D341Med (cell line): ENCODE measurements at places on chromosomes 16 and 17.

- no peak for DNase-seq
Measured at GRCh38 chr16:73337373-73338296, 289.7 kb upstream of the ZFHX3 start.

DNA sequence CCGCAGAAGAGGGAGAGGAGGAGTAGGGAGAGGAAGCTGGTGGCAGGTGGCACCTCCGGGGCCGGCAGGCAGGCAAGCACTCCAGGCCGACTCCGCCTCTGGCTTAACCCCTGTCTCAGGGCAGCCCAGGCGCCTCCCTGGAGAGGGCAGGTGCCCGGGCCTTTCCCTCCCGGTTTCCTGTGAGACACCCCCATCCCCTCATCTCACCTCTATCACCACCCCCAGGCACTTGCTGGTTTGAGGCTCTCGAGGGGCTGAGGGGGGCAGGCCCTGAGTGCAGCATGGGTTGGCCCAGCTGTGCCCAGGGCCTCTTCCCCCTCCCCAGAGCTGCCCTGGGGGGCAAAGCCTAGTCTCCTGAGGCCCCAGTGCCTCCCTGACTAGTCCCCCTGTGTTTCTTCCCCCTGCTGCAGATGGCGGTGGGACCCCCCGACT, 6.0 kb downstream of the DOC2A start:
- DNase-seq, result peak; percentile 57

- DNase-seq, result no peak
Measured at GRCh38 chr16:84341528-84342295, 26.6 kb upstream of the ATP2C2 start.

- no peak for DNase-seq
Measured at GRCh38 chr16:87956365-87957231, 5.4 kb downstream of the BANP start.

DNA sequence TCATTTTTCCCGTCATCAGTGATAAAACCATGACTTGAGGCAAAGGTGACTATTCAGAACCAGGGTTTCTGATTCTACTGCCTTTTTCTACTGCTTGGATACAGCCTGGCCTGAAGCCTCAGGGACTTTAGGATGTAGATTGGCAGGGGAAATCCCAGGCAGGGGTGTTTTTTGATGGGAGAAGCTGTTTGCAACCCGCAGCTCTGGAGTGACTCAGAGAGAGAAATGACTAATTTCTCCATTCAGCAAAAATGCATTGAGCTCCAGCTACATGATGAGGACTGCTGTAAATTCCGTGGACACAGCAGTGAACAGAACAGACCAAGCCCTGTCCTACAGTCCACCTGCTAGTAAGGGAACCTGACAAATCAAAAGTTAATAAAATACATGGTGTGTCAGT, 560.6 kb downstream of the CDH13 start:
- no peak for DNase-seq

GRCh38 chr16:88920618-88921590, 54.4 kb upstream of the PABPN1L start:
- peak; percentile 75 for DNase-seq

DNA sequence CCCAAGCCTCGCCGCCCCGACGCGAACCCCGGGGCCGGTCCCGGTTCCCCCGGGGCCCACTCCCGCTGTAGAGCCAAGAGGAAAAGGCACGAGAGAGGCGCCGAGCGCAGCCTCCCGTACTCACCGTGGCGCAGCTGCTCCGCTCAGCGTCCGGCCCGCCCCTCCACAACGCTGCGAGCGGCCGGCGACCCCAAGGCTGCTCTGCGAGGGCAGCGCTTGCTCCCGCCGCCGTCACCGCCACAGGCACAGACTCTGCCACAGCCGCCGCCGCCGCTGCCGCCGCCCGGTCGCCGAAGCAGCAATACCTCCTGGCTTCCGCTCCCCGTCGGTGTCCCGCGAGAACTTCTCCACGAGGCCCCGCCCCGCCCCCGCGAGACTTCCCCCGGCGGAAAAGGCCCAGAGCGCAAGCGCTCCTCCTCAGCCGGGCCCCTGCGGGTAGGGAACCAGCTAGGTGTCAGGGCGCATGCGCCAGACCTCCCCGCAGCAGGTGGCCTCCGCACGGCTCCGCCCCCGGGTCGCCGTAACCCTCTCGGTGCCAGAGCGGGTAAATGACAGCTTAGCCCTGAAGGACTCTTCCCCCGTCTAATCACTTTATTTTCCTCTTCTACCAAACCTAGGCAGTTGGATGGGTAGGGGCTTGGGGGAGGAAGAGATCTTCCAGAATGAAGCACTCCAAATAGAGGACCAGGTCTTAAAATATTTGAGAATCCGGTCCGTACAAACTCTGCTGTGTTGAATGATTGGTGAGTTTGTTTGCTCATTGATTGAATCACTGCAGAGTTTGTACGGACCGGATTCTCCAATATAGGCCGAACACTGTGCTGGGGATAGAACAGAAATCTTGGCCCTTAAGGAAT, at the start of gene GRB2:
TSS of gene GRB2 (minus strand) at position 314 of the 857 bp plus-strand sequence. CDS start 12,050 bp downstream, outside the sequence.
- DNase-seq, result peak; percentile 100

GRCh38 chr17:58802188-58802587, 46.5 kb downstream of the PPM1E start:
- no peak for DNase-seq

- no peak for DNase-seq
Measured at GRCh38 chr16:48235556-48236136, 8.5 kb upstream of the LONP2 start.

DNA sequence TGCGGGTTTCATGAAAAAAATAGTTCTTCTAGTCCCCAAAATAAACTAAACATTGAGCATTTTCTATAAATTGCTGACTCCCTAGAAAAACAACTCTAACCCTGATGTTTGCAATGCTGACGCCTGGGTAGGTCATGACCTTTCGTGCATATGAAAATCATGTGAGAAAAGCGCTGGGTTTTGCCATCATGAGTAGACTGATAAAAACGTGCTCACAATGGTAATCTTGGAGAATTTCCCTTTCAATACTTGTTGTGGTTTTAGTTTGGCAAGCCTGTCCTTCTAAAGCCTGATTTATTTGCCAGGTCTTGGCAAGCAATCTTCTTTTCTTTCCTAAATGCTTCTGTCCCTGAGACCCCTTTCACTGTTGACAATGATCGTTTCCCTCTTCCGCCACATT, 4.0 kb upstream of the CLEC10A start:
- no peak for DNase-seq

- no peak for DNase-seq
Measured at GRCh38 chr17:43468691-43469139, 15.1 kb upstream of the DHX8 start.

GRCh38 chr16:85385463-85386331, 227.4 kb upstream of the GSE1 start:
- DNase-seq, result no peak

GRCh38 chr16:70381604-70382342, 35.1 kb downstream of the DDX19A start:
- DNase-seq, result peak; percentile 20

DNA sequence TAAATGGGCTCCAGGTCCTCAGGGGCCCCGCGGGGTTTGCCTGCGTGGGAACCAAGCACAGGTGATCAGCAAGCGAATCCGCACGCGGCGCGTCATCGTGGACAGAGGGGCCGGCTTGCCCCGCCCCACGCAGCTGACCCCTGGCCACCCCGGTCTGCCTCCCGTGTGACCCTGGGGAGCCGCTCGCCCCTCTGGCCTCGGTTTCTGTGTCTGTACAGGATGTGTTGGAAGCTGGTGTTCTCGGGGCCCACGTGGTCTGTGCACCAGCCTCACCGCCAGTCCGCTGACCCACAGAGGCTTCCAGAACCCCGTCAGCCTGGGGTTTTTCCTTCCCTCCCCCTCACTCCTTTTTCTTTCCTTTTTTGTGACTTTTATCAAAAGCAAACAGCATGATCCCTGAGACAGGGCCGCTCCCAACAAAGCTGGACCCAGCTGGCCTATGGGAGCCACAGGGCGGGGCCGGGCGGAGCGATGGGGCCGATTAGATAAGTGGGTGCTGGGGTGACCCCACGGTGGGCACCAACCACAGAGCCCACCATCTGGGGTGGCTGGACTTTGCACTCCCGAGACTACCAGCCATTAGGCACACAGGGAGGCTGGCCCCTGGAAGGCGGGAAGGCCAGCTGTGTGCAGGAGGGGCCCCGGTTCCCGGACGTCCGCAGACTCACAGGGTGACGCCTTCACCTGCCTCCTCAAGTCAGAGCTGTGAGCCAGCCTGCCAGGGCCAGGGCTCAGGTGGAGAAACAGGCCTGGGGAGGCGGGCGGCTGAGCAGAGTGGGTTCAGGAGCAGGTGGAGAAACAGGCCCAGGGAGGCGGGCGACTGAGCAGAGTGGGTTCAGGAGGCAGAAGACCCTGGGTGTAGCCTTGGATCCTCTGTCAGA, 56.0 kb downstream of the ZFPM1 start:
- no peak for DNase-seq
